ENCODE measurements at places on chromosomes 5 and 9.

DNA sequence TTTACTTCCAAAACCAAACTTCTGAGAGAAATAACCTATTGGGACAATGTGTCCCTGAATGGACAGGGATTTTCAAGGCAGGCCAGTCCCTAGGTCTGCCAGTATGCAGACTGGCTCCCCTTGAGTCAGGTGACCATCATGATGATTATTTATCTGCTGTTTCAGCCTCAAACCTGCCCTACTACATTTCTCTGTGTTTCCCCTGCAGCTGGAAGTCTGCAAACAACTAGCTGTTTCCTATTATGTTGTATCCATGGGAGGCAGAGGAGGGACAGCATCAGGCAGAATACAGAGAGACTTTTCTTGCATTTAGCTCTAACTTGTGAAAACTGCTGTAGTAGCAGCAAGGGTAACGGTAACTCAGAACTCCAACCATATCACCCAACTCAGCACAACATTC is 36.2 kb upstream of the IFNK start:
- no peak for DNase-seq

DNA sequence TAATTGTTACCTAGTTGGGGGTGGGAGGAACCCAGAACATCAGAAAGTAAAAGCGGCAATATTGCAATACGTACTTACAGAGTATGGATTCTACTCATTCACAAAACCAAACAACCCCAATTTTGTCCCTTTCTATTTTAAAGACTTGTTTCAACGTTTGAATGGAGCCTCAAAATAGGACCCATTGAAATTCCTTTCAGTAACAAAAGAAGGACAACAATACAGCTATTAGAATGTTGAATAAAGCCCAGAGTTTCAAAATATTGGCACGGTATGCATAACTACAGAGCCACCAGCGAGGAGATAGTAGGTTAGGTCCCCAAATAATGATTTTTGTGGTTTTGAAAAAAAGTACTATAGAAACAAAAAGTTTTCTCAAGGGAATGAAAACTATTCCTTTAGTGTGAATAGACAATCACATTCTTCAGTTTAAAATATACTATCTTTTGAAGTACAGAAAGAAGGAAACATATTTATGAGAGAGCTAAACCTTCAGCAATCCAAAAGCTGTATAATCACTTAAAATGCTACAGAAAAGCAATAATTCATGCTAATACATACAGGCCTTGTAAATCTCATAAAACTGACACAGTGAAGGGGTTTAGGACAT is 235.5 kb downstream of the RFX3 start:
- DNase-seq = peak; percentile 14

GRCh38 chr5:111133436-111133751 is 41.2 kb downstream of the WDR36 start:
- no peak for DNase-seq

GRCh38 chr5:157354800-157355199 is 88.9 kb downstream of the CYFIP2 start:
- DNase-seq = no peak

- no peak for DNase-seq
These were observed 29.6 kb upstream of the NCS1 start for GRCh38 chr9:130142641-130143040.

GRCh38 chr9:72733895-72734294 is 212.5 kb downstream of the TMC1 start:
- peak; percentile 82 for DNase-seq

- DNase-seq = no peak
These were observed 67.8 kb downstream of the RASGEF1C start for GRCh38 chr5:180141068-180141660.

DNA sequence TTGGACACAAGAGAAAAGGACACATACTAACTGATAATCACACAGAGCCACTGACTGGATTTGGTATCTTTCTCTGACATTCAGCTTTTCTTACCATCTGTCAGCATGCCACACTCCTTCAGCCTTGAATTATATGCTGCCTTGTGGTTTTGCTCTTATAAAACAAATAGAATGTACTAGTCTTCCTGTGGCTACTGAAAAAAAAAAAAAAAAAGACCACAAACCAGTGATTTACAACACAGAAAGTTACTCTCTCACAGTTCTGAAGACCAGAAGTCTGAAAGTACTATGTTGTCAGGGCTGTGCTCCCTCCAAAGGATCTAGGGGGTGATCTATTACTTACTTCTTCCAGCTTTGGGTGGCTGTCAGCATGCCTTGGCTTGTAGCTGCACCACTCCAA is 82.3 kb downstream of the THBS4 start:
- no peak for DNase-seq

Measured in pons (tissue), 1 donor.